ENCODE measurements at places on chromosomes 13 and 19.

GRCh38 chr19:19207637-19208572 is 3.9 kb upstream of the NCAN start:
- no peak for DNase-seq

GRCh38 chr19:29396925-29397324 is 128.9 kb upstream of the VSTM2B start:
- no peak for DNase-seq

DNA sequence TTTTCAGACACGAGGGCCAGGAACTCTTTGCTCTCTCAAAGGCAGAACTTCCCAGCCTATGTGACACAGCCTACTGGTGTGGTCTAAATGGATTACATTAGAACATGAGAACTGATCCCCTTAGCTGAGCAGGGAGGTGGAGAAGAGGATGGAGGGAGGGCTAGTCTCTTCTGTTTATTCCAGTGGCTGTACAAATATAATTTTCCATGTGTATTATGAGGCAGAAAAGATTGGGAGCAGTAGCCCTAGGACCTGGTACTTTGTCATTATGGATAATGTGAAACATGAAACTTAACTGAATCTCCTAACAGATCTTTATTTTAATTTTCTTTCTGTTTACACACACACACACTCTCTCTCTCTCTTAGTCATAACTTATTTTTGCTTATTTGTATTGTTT is 82.1 kb downstream of the WDFY2 start:
- DNase-seq = no peak

- peak; percentile 31 for DNase-seq
These were observed 903 bp downstream of the LATS2 start for GRCh38 chr13:21060338-21061028.

DNA sequence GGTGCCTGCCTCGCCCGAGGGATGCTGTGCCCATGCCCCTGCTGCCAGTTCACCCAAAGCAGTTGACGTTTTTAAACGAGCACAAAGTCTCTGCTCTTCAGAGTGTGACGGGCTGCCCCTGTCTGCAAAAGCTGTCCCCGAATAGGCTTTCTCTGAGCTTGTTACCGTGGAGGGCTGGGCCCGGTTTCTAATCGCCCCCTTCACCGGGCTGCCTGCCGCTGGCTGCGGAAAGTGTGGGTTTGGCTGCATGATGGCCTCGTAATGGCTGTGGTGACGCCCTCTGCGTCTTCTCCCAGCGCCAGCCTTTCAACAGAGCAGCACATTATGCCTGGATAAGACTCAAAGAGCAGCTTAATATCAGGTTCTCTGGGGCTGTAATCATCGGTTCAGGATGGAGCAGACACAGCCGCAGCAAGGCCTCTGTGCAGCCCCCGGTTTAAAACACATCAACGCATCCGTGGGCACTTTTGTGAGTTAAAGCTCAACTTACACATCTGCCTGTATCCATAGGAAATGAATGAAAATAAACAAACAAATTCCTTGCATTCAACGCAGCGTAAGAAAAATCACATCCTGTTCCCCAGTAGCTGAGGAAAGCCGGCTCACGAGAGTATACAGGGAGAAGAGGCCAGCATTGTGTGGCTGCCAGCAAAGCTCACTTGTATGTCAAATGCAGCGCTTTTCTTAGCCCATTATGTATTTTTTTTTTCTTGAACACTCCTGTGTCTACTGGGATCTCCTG is 166.4 kb upstream of the SOX1 start:
- DNase-seq = no peak

- no peak for DNase-seq
These were observed 15.6 kb downstream of the CLDN10 start for GRCh38 chr13:95568131-95568530.
